ENCODE measurements at places on chromosomes 1 and 21. TPM values are rescaled to one million over a fixed set of nuclear protein-coding genes. Genes with fewer than 3 reads are reported as not detected.

DNA sequence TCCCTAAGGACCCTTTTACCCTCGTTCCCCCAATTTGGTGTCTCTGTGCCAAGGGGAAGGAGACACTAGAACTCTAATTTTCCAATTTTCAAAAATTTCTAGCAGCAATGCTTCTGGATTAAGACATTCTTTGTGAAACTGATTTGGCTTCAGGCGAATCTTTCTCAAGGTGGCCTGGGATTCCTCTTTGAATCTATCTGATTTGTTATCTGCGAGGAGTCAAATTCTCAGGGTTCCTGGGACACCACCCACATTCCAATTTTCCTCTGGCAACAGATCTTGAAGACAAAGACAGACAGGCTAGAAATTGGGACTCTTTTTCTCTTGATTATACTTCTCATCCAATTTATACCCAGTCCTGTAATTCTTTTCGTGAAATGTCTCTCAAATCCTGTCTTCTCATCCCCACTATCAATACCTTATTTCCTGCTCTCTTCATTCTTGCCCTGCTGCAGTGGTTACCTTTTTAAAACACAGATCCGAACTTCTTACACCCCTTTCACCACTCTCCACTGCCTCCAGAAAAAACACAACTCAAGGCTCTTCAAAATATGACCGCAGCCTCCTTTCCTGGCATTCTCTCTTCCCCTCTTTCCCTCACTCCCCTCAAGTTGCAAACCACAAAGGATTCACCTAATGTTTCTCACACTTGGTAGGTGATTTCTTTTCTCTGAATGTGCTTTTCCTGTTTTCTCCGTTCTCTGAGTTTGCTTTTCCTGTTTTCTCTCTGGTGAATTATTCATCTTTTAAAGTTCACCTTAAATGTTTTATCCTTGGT, 2.7 kb upstream of the MPZL1 start:
- DNase-seq: no peak

DNA sequence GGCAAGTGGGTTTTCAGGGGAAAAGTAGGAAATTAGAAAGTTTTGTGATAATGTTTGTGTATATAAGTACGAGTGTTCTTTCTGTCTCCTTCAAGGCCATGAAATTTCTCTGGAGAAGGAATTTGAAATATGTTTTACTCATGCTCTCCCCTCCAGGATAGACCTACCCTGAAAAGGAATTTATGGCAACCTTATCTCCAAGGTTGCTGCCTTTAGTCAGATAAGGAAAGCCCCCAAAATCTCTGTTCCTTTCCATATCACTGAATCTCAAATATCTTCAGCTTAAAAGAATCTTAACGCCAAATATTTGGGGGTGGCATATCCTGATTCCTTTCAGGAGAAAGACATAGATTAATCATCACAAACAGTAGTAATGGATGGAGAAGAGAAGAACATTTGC, 499 bp upstream of the C4BPB start:
- DNase-seq: no peak

DNA sequence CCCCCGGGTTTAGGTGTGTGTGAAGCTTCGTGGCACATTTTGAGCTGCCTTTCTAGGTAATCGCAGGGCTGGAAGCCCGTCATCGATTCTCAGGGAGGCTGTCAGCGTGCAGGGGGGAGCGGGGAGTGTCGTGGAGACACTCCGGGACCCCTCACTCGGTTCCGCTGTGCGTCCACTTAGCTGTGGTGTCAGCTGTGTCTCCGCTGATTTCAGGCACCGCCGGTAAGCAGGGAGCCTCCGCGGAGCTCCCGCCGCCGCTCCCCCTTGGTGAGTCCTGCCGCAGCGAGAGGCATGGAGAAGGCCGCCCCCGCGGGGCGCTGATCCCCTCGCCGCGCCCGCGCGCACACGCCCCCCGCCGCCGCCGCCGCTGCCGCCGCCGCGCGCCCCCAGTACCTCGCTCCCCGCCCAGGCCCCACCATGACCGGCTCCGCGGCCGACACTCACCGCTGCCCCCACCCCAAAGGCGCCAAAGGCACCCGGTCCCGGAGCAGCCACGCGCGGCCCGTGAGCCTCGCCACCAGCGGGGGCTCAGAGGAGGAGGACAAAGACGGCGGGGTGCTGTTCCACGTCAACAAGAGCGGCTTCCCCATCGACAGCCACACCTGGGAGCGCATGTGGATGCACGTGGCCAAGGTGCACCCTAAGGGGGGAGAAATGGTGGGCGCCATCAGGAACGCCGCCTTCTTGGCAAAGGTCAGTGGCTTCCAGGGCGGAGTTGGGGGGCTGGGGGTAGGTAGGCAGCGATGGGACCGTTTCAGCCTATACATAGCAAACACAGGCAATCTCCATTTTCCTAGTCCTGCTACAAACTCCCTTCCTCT, 995 bp downstream of the VASH2 start:
- DNase-seq: peak; percentile 17

DNA sequence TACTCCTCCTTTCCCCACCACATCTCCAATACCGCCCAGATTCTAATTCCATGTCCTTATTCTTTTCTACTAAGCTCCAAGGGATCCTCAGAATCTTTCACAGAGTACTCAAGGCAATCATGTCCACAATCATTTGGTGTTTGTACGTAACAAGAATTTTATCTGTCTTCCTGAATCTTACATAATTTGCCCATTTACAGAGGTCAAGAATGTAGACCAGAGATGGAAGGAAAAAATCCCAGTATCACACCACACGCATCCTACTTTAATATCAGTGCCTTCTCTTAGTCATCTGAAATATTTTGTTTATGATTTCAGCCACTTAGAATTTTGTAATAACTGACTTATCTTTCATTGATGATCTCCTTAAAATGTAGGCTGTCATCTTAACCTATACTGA, 366.0 kb upstream of the LRRC7 start:
- DNase-seq: no peak

DNA sequence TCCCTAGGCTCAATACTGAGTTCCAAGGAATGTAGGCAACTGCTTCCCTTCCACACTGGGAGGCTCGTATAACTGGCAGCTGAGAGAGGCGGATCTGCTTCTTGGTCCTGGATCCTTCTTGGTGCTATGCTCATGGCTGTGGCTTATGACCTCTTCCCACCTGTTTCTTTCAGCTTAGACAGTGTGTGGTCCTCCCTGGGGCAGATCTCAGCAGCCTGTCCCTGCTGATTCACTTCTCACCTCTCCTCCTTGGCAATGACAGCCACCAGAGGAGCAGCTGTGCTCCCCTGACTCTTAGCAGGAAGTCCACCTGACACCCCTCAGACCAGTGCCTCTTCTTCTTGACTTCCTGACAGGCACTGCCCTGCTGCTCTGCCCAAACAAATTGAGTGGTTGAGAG, 75.1 kb upstream of the PTGFRN start:
- no peak for DNase-seq

LCE7A gene
- not detected for total RNA-seq
